ENCODE measurements at places on chromosomes 2 and 18.
A peak's percentile ranks its signal among the peaks of the same experiment; 100 is the strongest.

DNA sequence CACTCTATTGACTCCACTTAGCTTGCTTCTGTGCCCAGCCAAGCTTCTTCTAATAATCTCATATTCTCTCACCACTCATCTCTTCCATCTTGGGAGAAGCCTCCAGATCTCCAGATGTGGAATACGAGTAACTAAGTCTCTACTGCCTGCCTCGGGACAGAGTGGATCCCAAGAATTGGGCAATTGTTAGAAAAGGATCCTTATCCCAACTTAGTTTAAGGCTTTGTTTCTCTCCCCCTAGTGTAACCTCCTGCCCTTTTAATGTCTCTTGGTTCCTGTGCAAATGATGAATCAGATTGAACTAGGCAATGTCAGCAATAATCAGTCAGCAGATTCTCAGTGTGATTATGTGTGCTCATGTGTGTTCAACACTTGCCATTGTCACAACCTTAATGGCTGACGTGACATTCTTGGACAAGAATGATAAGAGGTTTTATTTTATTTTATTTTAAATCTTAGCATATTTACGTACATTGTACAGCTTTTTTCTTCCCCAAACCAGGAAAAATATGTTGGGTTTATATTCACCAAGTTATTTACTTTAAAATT lies 59.7 kb downstream of the MYO3B start:
- DNase-seq = no peak

DNA sequence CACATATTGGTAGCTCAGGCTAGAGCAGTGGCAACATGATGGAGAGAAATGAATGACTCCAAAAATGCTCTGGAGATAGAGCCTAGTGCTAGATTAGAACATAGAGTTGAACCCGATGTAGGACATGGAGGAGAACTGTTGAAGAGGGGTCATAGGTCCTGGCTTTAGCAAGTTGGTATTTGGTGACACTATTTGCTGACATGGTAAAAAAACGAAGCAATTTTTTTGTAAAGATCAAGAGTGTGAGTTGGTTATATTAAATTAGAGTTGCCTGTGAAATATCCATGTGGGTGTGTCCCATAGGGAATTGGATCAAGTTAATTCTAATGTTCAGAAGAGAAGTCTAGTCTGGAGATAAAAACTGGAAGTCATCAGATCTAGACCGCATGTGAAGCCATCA lies 143.0 kb upstream of the RASGRP3 start:
- DNase-seq = no peak

GRCh38 chr2:220353897-220354296 lies 726.5 kb downstream of the SLC4A3 start:
- DNase-seq = no peak

GRCh38 chr2:169478339-169478738 lies 955 bp upstream of the BBS5 start:
- no peak for DNase-seq

- DNase-seq = no peak
Observed at GRCh38 chr18:22213333-22213973, 44.1 kb downstream of the GATA6 start.

GRCh38 chr2:233857511-233858141 lies 3.3 kb upstream of the HJURP start:
- DNase-seq = peak; percentile 85

DNA sequence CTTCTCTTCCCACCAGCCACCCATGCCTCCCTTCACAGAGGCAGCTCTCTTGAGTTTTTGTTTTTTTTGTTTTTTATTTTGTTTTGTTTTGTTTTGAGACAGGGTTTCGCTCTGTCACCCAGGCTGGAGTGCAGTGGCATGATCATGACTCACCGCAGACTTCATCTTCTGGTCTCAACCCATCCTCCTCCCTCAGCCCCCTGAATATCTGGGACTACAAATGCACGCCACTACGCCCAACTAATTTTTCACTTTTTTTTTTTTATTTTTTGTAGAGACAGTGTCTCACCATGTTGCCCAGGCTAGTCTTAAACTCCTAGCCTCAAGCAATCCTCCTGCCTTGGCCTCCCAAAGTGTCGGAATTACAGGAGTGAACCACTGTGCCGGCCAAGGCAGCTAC lies 161.4 kb downstream of the TRABD2A start:
- no peak for DNase-seq

Measured in activated CD8-positive, alpha-beta memory T cell treated with anti-CD3 and anti-CD28 coated beads, Interleukin-2, amount 50 U/mL, for 48 hours (primary cell).